ENCODE measurements at places on chromosomes 1 and 21.

DNA sequence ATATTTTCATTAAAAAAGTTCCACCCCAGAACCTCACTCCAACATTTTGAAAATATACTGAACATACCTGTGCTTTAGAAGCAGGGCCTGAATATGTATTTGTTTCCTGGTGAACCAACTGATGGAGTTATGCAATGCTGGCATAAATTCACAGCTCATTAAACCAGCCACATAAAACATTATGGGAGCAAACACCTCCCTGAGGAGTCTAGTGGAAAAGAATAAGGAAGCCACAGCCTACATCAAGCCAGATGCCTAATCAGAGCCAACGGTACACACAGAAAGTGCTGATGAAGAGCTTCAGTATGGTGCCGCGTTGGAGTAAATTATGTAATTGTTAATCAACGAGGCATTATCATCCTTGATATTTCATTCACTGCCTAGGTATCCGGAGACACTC, 199.5 kb downstream of the AJAP1 start:
- no peak for DNase-seq

DNA sequence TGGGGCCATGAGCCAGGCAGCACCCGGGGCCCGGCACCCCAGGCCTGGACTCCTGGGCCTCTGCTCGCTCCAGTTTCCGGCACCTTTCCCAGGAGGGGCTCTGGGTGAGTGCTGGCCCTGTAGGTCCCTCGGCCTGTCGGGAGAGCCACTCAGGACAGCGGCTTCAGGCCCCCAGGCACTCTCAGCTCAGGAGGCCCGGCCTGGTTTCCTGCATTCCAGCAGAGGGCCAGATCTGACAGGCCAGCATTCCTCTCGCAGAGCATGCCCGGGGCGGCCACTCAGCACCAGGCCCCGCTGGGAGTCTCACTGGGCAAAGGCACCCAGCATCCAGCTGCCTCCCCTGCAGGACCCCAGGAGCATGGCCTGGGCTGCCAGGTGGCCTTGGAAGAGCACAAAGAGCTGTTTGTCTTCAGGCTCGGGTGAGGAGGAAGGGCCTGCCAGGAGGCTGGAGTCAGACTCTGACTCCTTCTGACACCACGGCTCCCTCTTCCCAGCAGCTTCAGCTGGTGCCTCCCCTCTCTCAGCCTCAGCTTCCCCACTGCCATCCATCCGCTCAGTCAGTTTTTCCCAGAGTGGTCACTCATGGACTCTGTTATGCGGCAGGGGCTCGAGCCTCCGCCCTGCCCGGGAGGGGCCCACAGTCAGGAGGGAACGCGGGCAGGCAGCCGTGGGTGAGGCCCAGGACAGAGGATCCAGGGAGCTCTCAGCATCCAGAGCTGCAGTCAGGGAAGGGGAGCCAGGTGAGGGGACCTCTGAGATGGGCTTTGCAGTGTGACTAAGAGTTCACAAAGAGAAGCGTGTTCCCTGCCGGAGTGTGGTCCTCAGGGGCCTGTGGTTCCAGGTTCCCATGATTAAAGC, 51.7 kb downstream of the WNT9A start:
- DNase-seq = no peak

DNA sequence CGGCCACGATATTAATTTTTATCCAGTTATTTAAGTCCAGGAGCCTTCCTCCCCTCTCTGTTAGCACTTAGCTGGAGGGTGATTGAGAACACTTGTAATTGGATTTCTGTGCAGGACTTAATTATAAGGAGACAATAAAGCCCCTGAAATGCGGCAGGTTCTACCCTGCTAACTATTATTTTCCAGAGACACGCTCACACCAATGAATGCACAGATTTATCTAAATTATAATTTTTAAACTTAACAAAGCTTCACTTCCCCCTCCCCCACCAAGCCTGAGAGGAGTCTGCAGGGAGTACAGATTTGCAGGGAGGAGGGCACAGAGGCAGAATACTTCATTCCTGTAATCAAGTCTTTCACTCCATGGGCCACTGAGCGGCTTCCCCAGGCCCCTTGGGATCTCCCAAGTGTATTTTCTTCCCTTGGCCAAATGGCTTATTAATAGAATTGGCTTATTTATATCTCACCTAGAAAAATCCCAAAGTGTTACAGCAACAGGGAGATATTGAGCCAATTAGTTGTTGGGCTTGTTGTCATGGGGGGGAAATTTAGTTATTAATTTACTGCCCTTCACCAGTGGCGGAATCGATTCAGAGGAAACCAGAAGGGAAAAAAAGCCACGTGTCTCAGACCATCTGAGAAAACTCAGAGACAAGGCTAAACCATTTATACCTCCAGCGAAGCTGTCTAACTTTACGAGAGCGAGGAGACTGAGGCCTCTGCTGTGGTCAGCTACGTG, 99.0 kb upstream of the CD34 start:
- no peak for DNase-seq

DNA sequence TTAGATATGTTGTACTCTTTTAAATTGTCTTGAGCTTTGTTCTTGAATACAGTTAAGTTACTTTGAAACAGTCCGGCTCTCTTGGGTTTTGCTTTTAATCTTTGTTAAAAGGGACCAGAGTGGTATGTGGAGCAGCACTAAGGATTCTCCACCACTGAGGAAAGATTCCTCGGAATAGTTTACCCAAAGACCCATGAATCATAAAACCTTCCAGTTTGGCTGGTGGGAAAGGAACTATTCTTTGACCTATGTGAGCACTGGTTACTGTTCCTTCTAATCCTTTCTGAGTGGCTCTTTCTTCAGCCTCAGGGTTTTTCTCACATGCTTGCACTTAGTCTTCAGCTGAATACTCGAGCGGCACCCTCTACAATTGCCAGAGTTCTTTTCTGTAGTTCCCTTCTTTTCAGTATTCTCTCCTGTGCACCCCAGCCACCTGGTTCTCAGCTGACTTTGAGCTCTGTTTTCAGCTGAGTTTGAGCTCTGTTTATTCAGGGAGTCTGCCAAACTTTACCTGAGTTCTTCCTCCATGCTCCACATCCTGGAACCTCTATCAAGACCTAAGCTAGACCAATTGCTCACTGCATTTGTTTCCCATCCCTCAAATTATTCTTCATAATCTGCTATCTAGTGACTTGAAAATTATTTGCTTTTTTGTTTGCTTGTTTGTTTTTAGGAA, 253.8 kb upstream of the PLXNA2 start:
- no peak for DNase-seq

DNA sequence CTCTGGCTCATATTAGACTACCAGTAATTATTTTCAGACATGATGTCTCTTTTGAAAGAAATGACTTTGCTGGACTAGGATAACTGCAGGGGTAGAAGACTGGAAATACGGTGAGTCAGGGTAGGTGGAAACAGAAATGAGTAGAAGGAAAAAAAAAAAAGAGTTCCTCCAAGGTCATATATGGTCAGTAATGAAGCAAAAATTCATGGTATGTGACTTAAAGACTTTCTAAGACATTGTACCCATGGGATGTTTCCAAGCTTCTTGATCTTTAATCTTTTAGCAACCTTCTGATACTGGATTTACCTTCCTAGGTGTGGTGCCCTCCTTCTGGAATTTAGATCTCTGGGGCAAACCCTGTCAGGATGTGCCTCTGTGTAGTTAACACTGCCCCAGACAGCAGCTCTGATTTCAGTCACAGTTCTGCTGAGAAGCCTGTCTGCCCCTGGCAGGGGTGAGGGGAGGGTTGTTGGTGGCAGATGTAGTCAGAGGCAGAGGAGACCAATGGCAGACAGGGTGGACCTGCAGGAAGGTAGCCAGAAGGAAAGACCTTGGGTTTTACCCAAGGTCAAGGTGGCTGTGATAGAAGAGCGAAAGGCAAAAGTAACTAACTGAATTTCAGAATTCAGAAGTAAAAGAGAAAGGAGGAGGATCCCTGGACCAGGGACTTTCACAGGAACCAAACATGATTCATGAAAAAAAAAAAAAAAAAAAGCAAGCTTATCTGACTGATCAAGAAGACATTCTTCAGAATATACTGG, 44.1 kb upstream of the BCL10 start:
- no peak for DNase-seq
